ENCODE measurements at places on chromosomes 5 and 9. TPM values are rescaled to one million over a fixed set of nuclear protein-coding genes. Genes with fewer than 3 reads are reported as not detected.

ZNF474 gene
- total RNA-seq: 0.21 TPM

SLC25A48 gene
- total RNA-seq: 0.15 TPM

GLE1 gene
- 30.3 TPM for total RNA-seq

CTNNAL1 gene
- 49.0 TPM for total RNA-seq

PCDHB4 gene
- total RNA-seq: 0.05 TPM

CRHBP gene
- total RNA-seq: 0.21 TPM

PFN3 gene
- not detected for total RNA-seq

WNK2 gene
- total RNA-seq: 7.7 TPM

ZNF189 gene
- 8.4 TPM for total RNA-seq

CEMIP2 gene
- 67.0 TPM for total RNA-seq

CAMK4 gene
- total RNA-seq: not detected

LHX2 gene
- 5.5 TPM for total RNA-seq

FOXD4L6 gene
- not detected for total RNA-seq

CDKN2A gene
- total RNA-seq: not detected

SCGB3A2 gene
- not detected for total RNA-seq

ADAMTSL1 gene
- not detected for total RNA-seq
